ENCODE measurements at places on chromosomes 13 and 19. TPM values are rescaled to one million over a fixed set of nuclear protein-coding genes. Genes with fewer than 3 reads are reported as not detected.
A peak's percentile ranks its signal among the peaks of the same experiment; 100 is the strongest.

Gene SIGLEC8
- not detected for total RNA-seq

Gene CEACAM7
- total RNA-seq, result not detected

Gene RGCC
- not detected for total RNA-seq

Gene IRF3
- 40.1 TPM for total RNA-seq

Gene ZNF77
- 4.8 TPM for total RNA-seq

Gene PODNL1
- total RNA-seq, result 8.9 TPM

Gene LINGO3
- 0.25 TPM for total RNA-seq

Gene FAM83E
- total RNA-seq, result 1.5 TPM

Gene VSTM2B
- total RNA-seq, result 16.6 TPM

- H3K27ac ChIP-seq, result peak overlapping the region; percentile 97
- peaks cover 7% of the 10 kb centered on the region for H3K4me1 ChIP-seq
- no peaks in the 10 kb centered on the region for H3K36me3 ChIP-seq
- no peak for DNase-seq
These were observed 3.9 kb upstream of the S1PR2 start for GRCh38 chr19:10235003-10235402.

DNA sequence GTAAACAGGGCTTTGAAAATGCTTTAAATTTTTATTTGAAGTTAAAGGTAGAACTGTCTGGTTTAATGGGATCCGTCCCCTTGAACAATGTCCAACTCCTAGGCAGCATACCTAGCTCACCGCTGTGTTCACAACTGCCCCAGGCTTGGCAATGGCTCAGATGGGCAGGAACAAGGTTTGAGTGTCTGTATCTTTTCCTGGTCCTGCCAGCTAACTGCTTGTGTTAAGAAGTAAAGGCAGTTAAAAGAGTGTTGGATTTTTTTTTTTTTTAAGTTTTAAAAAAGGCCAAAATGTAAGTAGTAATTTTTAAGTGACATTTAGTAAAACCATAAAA lies 66.7 kb upstream of the FNDC3A start:
- no peak for DNase-seq
- no peaks in the 10 kb centered on the region for H3K4me1 ChIP-seq
- H3K27ac ChIP-seq, result no peak overlapping the region
- no peaks in the 10 kb centered on the region for H3K27me3 ChIP-seq

DNA sequence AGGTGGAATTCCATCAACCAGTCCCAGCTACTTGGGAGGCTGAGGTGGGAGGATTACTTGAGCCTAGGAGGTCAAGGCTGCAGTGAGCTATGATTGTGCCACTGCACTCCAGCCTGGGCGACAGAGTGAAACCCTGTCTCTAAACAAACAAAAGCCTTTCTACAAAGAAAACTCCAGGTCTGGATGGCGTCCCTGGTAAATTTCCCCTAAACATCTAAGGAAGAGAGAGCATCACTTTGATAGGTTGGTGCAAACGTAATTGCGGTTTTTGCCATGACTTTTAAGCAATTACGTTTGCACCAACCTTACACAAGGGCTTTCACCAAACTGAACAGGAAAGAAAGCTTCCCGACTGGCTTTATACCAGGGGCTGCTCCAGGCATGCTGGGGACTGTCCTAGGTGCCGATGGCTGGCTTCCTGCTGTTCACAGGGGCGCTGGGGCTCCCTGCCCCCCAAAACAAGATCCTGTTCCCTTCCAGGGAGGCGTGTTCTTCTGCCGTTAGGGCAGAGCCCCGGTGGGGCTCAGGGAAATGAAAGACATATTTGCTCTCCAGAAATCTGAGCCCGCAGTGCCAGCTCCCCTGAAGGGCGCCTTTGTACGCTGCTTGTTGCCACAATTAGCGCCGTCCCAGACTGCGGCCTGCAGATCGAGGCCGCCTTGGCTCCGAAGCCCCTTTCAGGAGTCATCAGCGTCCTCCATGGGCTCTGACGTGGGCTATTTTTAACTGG lies 38.7 kb upstream of the KLF2 start:
- peaks cover 6% of the 10 kb centered on the region for H3K27me3 ChIP-seq
- no peaks in the 10 kb centered on the region for H3K4me1 ChIP-seq
- no peak overlapping the region for H3K27ac ChIP-seq
- H3K36me3 ChIP-seq, result no peaks in the 10 kb centered on the region
- H3K4me3 ChIP-seq, result no peak overlapping the region

DNA sequence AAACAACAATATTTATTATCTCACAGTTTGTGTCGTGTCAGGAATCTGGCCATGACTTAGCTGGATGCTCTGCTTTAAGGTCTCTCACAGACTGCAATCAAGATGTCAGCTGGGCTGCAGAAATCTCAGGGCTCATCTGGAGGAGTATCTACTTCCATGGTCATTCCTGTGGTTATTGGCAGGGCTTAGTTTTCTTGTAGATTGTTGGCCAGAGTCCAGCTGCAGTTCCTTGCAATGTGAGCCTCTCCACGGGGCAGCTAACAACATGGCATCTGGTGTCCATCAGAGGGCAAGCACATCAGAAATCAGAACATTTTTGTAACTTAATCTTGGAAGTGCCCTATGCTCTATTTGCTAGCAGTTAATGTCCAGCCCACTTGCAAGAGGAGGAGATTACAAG lies 45.7 kb upstream of the TDRD3 start:
- H3K4me1 ChIP-seq, result no peaks in the 10 kb centered on the region
- H3K27me3 ChIP-seq, result peaks cover 1% of the 10 kb centered on the region
- H3K4me3 ChIP-seq, result no peak overlapping the region
- no peak for DNase-seq
- H3K27ac ChIP-seq, result no peak overlapping the region

DNA sequence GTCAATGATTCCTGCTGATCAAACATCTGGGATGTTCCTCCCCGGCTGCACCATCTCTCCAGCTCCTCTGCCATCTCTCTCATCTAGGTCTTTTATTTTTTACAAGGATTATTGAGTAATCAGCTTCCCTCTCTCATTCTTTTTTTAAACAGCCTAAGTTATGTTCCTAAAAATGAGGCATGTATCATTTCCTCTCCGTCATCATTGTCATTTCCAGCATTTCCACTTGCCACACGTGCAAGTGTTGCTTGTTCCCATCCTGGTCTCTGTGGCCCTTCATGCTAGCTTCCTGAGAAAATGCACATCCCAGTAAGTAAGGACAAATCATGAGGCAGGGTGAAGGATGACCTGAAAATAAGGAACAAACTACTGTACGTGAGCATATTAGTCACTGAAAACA lies 102.7 kb upstream of the POSTN start:
- no peak for DNase-seq
- no peaks in the 10 kb centered on the region for H3K27me3 ChIP-seq
- H3K4me3 ChIP-seq, result no peak overlapping the region
- no peaks in the 10 kb centered on the region for H3K36me3 ChIP-seq
- no peak overlapping the region for H3K27ac ChIP-seq

DNA sequence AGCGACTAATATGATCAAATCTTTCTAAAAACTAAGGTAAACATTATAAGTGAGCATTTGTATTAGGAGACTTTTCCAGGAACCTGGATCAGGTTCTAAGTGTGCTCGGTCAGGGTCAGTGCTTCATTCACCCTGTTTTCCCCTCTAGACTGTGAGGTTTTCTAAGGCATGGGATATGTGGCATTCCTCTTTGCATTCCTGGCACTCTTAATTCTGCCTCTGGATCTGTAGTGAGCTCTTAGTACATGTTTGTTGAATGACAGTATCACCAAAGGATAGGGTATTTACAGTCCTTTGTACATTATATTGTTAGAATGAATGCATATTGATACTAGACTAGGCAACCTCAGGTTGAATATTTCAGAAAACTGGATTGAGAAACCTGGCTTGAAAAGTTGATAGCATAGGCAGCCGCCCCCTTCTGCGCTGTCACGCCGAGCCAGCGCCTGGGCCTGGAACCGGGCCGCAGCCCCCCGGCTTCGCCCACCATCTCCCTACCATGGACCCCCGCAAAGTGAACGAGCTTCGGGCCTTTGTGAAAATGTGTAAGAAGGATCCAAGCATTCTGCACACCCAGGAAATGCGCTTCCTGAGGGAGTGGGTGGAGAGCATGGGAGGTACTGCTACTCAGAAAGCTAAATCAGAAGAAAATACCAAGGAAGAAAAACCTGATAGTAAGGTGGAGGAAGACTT lies 156.5 kb downstream of the KCNRG start:
- H3K4me3 ChIP-seq, result no peak overlapping the region
- H3K4me1 ChIP-seq, result no peaks in the 10 kb centered on the region
- no peaks in the 10 kb centered on the region for H3K36me3 ChIP-seq
- no peak overlapping the region for H3K27ac ChIP-seq
- no peaks in the 10 kb centered on the region for H3K27me3 ChIP-seq

DNA sequence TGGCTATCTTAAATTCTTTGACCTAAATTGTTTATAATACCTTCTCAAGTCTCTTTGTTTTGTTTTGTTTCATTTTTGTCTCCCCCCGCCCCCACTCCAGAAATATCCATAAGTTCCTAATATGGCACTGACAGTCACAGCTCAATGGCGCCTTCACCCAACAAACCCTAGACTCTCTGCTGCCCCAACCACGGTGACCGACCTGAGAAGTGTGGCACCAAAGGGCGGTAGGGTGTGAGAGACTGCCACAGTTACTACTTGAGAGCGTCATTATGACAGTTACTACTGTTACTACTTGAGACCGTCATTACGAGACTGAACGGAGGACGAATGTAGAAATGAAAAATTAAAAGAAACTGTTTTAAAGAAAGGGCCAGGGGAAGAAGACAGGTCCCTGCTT lies 34.4 kb upstream of the PSPC1 start:
- H3K27me3 ChIP-seq, result no peaks in the 10 kb centered on the region
- DNase-seq, result no peak
- H3K27ac ChIP-seq, result no peak overlapping the region
- H3K36me3 ChIP-seq, result peaks cover 3% of the 10 kb centered on the region
- no peaks in the 10 kb centered on the region for H3K4me1 ChIP-seq
- H3K4me3 ChIP-seq, result no peak overlapping the region

GRCh38 chr13:32147976-32148375 lies 116.4 kb downstream of the FRY start:
- H3K36me3 ChIP-seq, result no peaks in the 10 kb centered on the region
- no peak overlapping the region for H3K4me3 ChIP-seq
- peaks cover 2% of the 10 kb centered on the region for H3K4me1 ChIP-seq
- H3K27me3 ChIP-seq, result no peaks in the 10 kb centered on the region

DNA sequence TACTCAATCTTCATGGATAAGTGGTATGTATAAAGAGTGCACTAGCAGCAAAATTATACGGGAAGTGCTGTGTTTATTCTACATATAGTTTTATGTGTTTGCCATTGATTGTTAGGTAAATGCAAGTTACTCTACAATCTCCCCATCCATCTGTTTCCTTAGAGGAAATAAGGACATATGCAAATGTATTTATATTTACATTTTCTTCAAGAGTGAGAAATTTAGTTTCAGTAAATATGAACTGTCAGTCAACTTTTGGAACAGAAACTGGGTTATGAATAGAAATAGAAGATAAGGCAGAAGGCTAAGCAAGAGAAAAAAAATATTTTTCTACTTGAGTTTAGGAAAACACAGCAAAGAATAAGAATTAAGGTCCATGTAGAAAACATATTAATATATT lies 176.1 kb upstream of the KLHL1 start:
- no peak overlapping the region for H3K27ac ChIP-seq
- H3K27me3 ChIP-seq, result no peaks in the 10 kb centered on the region
- H3K4me1 ChIP-seq, result no peaks in the 10 kb centered on the region
- H3K36me3 ChIP-seq, result no peaks in the 10 kb centered on the region

GRCh38 chr19:43441716-43442115 lies 23.7 kb downstream of the LYPD3 start:
- H3K27ac ChIP-seq, result no peak overlapping the region
- peaks cover 6% of the 10 kb centered on the region for H3K27me3 ChIP-seq
- H3K36me3 ChIP-seq, result no peaks in the 10 kb centered on the region
- DNase-seq, result no peak
- no peak overlapping the region for H3K4me3 ChIP-seq

DNA sequence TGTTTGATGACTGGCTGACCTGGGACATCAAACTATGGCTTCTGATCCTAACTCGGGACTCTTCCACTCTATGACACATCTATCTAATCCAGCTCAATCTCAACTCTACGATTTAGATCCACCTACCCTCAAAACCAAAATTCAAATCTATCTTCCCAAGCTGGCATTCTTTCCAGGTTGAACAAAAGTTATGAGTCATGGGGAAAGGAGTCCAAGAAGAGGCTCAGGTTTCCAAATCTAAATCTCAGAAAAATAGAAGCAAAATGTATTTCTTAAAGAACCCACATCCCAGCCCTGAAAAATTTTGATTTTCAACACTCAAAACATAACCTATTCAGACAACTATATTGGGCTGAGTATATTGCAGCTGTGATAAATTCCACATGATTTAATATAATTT lies 143.9 kb upstream of the IPO5 start:
- no peaks in the 10 kb centered on the region for H3K36me3 ChIP-seq
- no peak for DNase-seq

DNA sequence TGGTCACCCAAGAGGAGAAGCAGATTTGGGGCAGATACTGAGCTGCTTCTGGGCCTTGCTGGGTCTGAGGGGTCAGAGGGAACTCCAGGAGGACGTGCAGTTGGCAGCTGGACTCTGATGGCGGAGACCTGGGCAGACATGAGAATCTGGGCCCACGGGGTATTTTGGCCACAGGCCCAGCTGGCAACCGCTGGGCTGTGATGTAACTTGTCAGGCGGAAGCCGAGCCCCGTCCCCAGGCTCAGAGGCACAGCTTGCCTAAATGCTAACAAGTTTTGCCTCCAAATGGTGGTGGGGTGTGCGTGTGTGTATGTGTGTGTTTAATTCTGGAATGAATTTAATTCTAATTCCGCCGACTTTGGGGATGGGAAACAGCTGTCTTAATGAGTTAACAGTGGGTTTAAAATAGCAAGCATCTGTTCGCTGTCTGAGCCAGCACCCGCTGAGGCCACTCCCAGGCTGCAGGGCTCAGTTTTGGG lies 11.6 kb downstream of the ZNRF4 start:
- H3K27ac ChIP-seq, result peak overlapping the region; percentile 40
- peak overlapping the region; percentile 50 for H3K4me3 ChIP-seq
- peaks cover 15% of the 10 kb centered on the region for H3K4me1 ChIP-seq
- peaks cover 13% of the 10 kb centered on the region for H3K27me3 ChIP-seq

GRCh38 chr13:21121616-21122015 lies 54.7 kb downstream of the SKA3 start:
- H3K4me3 ChIP-seq, result no peak overlapping the region
- no peak overlapping the region for H3K27ac ChIP-seq
- H3K36me3 ChIP-seq, result no peaks in the 10 kb centered on the region

GRCh38 chr13:36979361-36980050 lies 19.6 kb downstream of the ALG5 start:
- no peaks in the 10 kb centered on the region for H3K27me3 ChIP-seq
- no peak overlapping the region for H3K4me3 ChIP-seq
- H3K36me3 ChIP-seq, result peaks cover 6% of the 10 kb centered on the region
- no peaks in the 10 kb centered on the region for H3K4me1 ChIP-seq
- DNase-seq, result no peak

DNA sequence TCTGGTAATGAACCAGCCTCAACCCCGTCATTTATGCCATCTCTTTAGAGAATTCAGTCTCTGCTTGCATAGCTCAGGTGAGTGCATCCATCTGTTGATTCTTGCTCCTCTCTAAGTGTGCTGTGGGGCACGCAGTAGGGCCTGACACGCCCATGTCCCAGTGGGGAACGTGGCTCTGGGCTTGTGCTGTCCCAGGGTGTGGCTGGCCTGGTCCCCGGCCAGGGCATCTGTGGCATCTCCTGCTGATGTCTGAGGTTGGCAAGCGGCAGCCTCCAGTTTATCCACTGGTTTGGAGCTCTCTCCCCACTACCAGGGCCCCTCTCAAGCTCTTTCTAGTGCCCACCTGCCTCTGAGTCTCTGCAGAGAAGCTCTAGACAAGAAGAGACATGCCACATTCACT lies 146.6 kb upstream of the GJB6 start:
- no peak overlapping the region for H3K27ac ChIP-seq
- DNase-seq, result no peak
- H3K27me3 ChIP-seq, result no peaks in the 10 kb centered on the region
- H3K4me1 ChIP-seq, result peaks cover 4% of the 10 kb centered on the region
- H3K36me3 ChIP-seq, result no peaks in the 10 kb centered on the region

All from glutamatergic neuron (in vitro differentiated cells).